Mesenchymal stem cell (in vitro differentiated cells and primary cell): ENCODE measurements at places on chromosomes 6 and 20.

DNA sequence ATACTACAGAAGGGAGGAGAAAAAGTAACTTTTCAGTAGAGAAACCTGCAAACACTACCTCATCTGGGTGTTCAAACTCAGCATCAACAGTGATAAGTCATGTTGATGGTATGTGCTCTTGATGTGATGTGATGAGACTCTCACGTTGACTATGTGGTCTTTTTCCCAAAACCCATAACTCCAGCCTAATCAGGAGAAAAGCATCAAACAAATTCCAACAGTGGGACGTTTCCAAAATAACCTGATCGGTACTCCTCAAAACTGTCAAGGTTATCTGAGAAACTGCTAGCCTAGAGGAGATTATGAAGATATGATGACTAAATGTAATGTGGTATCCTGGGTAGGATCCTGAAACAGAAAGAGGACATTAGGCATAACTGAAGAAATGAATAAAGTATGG lies 41.9 kb upstream of the TAB2 start:
- H3K36me3 ChIP-seq: no peaks in the 10 kb centered on the region
- H3K4me1 ChIP-seq: no peaks in the 10 kb centered on the region
- H3K4me3 ChIP-seq: no peak overlapping the region

DNA sequence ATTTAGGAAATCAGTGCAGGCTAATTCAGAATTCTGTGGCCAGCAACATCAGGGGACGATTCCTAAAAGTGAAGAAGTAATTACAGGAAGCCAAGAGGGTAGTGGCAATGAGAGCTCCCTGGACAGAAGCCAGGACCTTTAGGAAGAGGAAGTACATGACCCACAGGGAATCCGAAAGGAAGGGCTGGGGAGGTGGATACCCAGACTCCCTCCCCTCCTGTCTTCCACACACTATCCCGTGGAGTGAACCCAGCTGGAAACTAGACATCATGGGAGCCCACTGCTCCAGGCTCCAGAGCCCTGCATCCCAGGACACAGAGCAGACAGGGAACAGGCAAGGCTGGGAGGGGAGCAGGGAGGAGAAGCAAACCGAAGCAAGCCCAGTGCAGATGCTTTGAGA lies 83.0 kb downstream of the SNX5 start:
- no peaks in the 10 kb centered on the region for H3K27me3 ChIP-seq
- H3K27ac ChIP-seq: no peak overlapping the region
- H3K4me1 ChIP-seq: peaks cover 5% of the 10 kb centered on the region
- peak; percentile 45 for DNase-seq
- no peaks in the 10 kb centered on the region for H3K36me3 ChIP-seq

GRCh38 chr20:8858181-8858787 lies 210.6 kb upstream of the PLCB4 start:
- H3K27ac ChIP-seq: peak overlapping the region; percentile 98
- H3K27me3 ChIP-seq: no peaks in the 10 kb centered on the region
- H3K4me3 ChIP-seq: no peak overlapping the region
- no peaks in the 10 kb centered on the region for H3K36me3 ChIP-seq
- DNase-seq: peak; percentile 3

DNA sequence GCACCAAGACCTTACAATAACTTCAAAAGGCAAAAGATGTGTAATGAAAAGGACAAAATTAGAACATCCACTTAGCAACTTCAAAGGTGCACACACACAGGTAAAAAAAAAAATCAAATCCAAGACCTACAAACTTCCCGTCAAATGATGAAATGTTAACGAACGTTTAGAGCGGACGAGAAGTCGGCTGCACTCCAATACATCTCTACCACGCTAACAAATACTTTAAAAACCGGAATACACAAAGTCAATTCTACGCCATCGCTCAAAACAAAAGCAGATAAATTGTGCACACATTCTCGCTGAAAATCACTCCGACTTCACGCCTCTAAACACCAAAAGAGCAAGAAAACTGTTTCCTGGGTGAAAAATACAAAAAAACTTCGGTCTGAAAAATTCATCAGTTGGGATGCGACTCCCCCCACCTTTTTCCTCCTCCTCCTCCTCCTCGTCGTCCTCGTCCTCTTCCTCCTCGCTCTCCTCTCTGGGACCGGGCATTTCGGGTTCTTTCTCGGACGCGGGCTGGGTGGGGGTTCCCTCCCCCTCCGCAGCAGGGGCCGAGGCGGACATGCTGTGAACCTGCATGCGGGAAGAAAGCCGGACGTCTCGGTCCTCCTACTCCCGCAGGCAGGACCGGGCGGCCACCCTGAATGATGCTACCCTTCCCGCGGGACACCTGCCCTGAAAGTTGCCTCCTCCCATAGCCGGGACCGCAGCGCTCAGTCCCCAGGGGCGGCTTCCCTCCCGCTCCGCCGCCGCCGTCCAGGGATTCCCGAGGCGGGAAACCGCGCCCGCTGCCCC lies 712 bp downstream of the DEK start:
- H3K36me3 ChIP-seq: peaks cover 4% of the 10 kb centered on the region
- H3K4me3 ChIP-seq: peak overlapping the region; percentile 92
- H3K4me1 ChIP-seq: peaks cover 9% of the 10 kb centered on the region
- DNase-seq: peak; percentile 48
- H3K27ac ChIP-seq: peak overlapping the region; percentile 69

DNA sequence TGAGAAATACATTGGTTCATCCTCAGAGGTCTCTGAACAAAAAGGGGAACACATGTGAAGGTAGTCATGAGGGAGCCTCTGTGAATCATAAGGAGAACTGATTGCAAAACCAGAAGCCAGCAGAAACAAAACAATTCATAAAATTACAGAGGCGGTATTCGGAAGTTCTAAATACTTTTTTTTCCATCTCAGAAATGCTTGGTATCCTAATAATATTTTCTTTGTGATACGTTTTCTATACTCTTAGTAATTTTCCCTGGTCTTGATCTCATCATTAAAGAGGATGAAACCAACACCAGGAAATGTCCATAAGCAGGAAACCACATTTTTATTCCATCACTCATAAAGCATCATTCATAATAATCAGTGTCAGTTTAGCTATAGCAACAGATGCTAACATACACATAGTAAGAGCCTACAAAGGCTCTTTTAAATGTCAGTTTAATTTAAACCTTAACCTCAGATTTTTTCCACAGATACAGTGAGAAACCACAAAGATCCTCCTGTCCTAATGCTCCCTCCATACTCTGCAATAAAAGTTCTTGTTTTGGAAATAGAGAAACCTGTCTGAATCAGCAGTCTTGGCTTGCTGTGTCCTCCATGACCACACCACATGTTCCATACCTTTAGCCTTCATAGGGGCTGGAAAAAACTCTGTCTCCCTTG lies 29.2 kb downstream of the SGK1 start:
- H3K27ac ChIP-seq: peak overlapping the region; percentile 70
- peak; percentile 89 for DNase-seq
- no peaks in the 10 kb centered on the region for H3K4me1 ChIP-seq
- H3K4me3 ChIP-seq: no peak overlapping the region
- no peaks in the 10 kb centered on the region for H3K36me3 ChIP-seq

GRCh38 chr6:137044366-137045221 lies at the start of gene IL20RA:
Gene IL20RA (minus strand): TSS chr6:137044965. CDS start chr6:137044728, 237 bp downstream.
- no peaks in the 10 kb centered on the region for H3K27me3 ChIP-seq
- peaks cover 5% of the 10 kb centered on the region for H3K4me1 ChIP-seq
- no peak within 1 kb of the TSS for H3K27ac ChIP-seq

DNA sequence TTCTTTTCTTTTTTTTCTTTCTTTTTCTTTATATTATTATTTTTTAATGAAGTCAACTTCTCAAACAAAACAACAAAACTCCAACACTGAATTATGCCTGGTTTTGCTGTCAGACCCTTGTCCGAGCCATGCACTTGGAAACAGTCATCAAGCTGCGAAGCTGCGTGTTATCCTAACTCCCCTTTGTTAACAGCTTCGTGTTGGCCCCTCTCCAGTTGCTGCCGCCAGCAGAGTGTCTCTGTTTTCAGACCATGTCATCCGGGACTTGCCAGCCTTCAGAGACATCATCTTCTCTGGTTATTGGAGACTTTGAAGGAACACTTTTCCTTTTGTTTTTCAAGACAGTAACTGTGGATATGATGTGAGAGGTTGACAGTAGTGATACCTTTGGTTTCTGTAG lies 83.1 kb downstream of the TRMT11 start:
- H3K27ac ChIP-seq: no peak overlapping the region
- H3K36me3 ChIP-seq: no peaks in the 10 kb centered on the region
- no peaks in the 10 kb centered on the region for H3K4me1 ChIP-seq
- no peaks in the 10 kb centered on the region for H3K27me3 ChIP-seq

GRCh38 chr6:36623547-36624459 lies 29.6 kb downstream of the SRSF3 start:
- peak; percentile 79 for DNase-seq
- no peaks in the 10 kb centered on the region for H3K36me3 ChIP-seq
- peaks cover 15% of the 10 kb centered on the region for H3K4me1 ChIP-seq
- no peaks in the 10 kb centered on the region for H3K27me3 ChIP-seq
- no peak overlapping the region for H3K27ac ChIP-seq

DNA sequence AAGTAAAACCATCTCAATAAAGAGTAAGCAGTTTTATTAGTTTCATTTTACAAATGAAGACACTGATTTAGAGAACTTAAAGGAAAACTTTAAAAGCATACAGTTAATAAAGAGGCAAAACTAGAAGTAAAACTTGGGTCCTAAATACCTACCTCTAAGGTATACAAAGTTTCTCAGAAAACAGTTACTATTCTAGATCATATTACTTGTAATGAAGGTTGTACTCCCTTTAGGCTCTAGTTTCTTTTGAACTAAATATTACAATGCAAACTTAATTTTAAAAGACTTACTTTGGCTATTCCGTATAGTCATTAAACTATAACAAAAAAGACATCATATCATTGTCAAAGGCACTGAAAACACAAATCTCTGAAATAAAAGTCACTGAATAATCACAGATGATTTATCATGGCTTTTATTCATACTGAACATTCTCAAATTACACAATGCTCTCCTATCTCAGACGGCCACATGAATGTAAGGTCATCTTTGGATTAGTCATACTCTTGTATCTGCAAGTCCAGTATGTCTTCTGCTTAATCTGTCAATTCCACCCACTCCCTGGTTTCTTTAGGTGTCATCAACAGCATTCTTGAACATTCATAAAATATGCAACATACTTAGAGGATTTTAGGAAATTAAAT lies 361.6 kb upstream of the RUNX2 start:
- H3K27ac ChIP-seq: no peak overlapping the region
- no peaks in the 10 kb centered on the region for H3K27me3 ChIP-seq
- no peaks in the 10 kb centered on the region for H3K4me1 ChIP-seq
- no peak overlapping the region for H3K4me3 ChIP-seq
- peak; percentile 60 for DNase-seq

DNA sequence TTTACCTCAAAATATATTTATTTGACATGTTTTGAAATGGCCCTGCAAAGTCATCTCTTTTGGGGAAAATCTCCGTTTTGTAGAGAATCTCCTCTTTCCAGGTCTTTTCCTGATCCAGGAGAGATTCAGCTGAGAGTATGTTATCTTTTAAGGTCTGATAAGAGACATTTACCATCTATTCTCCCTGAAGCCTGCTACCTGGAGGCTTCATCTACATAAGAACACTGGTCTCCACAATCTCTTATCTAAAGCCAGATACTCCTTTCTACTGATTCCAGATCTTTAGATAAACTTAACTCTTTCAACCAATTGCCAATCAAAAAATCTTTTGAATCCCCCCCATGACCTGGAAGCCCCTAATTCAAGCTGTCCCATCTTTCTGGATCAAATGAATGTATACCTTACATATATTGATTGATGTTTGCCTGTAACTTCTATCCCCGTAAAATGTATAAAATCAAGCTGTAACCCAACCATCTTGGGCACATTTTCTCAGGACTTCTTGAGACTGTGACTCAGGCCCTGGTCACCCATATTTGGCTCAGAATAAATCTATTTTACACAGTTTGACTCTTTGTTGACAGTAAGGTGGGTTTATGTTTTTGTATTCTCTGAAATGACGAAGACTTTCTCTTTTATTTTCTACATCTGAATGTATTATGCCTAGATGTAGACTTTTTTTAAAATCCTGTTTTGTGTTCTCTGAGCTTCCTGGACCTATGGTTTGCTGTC lies 95.5 kb downstream of the ECT2L start:
- H3K36me3 ChIP-seq: no peaks in the 10 kb centered on the region
- peak; percentile 24 for DNase-seq
- H3K27ac ChIP-seq: no peak overlapping the region
- H3K4me3 ChIP-seq: no peak overlapping the region

DNA sequence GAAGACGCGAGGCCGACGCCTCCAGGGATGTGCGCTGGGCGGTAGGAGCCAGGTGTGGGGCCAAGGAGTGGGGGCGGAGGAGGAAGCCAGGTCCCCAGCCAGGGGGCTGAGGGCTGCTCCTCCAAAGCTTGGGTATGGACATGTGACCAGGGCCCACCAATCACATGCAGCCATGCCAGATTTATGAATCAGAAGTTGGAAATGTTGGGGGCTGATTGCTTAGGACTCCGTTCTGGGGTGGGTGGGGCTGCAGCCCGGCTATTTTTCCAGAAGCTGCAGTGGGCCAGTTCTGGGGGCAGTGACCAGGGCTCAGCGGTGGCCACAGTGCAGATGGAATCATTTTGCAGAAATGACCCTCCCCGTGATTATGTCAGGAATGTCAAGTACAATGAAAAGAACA lies 96.0 kb downstream of the CEBPB start:
- peak overlapping the region; percentile 90 for H3K27ac ChIP-seq
- peaks cover 42% of the 10 kb centered on the region for H3K4me1 ChIP-seq
- DNase-seq: peak; percentile 85
- H3K36me3 ChIP-seq: no peaks in the 10 kb centered on the region

GRCh38 chr20:49984426-49985153 lies 1.8 kb downstream of the SNAI1 start:
- no peaks in the 10 kb centered on the region for H3K36me3 ChIP-seq
- peaks cover 5% of the 10 kb centered on the region for H3K27me3 ChIP-seq
- DNase-seq: no peak
- peaks cover 60% of the 10 kb centered on the region for H3K4me1 ChIP-seq
- no peak overlapping the region for H3K4me3 ChIP-seq
- H3K27ac ChIP-seq: no peak overlapping the region

DNA sequence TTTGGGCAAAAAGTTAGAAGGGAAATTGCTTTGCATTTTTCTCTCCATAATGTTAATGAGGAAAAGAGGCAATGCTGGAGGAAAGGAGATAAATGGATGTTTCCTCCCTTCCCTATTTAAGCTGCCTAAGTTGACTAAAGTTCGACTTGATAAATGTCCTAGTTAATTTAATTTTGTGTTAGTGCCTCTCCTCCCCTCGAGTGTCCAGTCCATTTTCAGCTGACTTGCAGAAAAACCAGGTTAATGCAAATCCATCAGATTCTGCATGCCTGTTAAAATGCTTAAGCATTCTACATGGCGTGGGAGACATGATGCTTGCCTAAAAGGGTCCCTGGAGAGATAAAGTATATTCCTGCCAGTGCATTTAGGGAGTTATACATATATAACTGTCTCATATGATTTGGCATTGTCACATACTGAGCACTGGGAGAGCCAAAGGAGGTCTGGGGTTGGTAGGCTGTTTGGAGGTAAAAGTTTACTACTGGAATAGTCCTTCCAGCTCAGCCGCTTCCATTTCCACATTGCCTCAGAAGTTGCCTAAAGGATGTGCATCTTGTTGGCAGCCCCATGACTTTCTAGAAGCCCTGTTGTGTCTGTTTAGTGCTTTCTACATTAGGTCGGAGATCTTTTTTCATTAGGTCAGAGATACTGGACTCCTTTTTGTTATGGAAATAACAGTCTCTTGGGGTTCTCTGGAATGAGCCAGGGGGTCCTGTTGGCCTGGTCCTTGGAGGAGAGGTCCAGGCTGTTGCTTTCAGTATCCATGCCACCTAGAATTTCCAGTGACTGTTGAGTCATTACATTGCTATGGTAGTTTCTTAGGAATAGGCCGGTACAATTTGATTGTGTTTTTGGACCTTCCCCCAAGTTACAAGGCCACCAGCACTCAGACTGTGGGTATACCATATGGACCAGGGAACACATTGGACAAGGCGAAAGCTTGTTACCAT lies 30.4 kb downstream of the JARID2 start:
- H3K36me3 ChIP-seq: no peaks in the 10 kb centered on the region
- H3K27me3 ChIP-seq: no peaks in the 10 kb centered on the region
- peaks cover 11% of the 10 kb centered on the region for H3K4me1 ChIP-seq
- no peak overlapping the region for H3K4me3 ChIP-seq
- no peak overlapping the region for H3K27ac ChIP-seq
